ENCODE measurements at places on chromosomes 4 and X.

DNA sequence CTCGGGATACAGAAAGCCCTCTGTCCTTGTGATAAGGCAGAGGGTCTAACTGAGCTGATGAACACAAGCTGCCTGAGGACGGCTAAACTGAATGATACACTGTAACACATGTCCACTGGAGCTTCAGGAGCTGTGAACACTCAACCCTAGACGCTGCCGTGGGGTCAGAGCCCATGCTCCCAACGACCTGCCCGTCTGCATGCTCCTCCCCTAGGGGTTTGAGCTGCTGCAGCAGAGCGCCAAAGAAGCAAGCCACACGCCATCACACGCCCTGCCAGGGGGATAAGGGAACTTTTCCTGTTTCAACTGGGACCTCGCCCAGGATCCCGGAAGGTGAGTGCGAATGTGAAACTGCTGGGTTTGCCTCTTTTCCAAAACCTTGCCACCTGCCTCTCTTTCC lies 361.8 kb downstream of the FAT4 start:
- DNase-seq = no peak

GRCh38 chr4:71294301-71294700 lies 44.5 kb upstream of the SLC4A4 start:
- DNase-seq = peak; percentile 34

- no peak for DNase-seq
Observed at GRCh38 chr4:42953321-42953720, 60.8 kb downstream of the GRXCR1 start.

GRCh38 chr4:181517491-181517890 lies 725.7 kb upstream of the TENM3 start:
- peak; percentile 16 for DNase-seq

DNA sequence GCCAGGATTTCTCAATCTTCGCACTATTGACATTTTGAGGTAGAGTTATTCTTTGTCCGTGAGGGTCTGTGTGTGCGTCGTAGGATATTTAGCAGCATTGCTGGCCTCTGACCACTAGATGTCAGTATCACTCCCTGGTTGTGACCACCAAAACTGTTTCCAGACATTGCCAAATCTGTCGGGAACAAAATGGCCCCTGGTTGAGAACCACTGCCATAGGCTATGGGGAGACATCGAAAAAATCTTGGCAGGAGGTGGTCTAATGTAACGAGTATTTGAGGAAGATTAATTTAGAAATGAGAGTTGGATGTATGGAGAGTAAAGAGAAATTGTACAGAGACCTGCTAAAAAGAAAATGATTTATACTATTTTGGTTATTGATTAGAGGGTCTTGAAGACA lies 108.4 kb downstream of the DOCK11 start:
- DNase-seq = peak; percentile 67

GRCh38 chrX:20623448-20623847 lies 356.7 kb upstream of the RPS6KA3 start:
- DNase-seq = peak; percentile 56

DNA sequence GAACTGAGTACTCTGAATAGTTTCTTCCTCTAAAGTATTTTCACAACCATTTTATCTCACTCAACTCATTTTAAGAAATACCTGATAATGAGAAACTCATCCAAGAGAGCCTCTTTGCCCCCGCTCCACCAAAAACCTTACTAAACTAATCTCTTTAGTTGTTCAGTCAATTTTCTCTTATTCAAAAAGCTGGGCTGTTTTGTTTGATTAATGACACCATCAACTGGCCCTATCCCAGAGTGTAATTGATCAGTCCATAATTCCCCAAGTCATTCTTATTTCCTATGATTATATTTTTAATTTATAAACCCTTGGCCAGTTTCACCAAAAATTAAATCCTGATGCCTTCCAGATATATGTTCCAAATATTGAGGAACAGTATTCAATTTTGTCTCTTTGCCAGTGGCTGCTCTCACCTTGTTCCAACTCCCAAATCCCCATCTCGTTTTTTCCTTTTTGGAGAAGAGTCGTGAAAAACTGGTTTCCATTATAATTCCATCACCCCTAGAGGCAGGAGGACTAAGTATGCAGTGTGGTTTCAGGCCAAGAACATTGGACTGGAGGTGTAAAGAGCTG lies 10.4 kb downstream of the LIMCH1 start:
- DNase-seq = no peak

GRCh38 chrX:99394456-99394855 lies 1015.6 kb downstream of the PCDH19 start:
- DNase-seq = no peak

- DNase-seq = no peak
Observed at GRCh38 chrX:113412106-113412505, 571.5 kb upstream of the AMOT start.

DNA sequence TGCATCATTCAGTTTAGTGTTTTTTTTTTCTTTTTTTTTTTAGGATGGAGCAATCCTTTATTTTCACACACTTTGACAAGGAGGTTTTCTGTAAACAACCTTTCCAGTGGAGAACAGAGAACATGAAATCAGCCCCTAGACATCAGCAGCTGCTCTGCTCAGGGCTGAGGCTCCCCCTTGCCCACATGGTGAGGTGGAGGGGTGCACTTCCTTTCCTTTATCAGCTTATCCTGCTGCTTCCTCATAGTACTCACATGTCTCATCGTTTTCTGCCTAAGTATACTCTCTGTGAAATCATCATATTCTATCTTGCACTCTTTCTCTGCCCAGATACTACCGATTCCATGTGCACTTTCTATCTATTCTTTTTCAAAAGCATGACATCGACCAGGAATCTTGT lies 47.6 kb upstream of the PRSS12 start:
- no peak for DNase-seq

DNA sequence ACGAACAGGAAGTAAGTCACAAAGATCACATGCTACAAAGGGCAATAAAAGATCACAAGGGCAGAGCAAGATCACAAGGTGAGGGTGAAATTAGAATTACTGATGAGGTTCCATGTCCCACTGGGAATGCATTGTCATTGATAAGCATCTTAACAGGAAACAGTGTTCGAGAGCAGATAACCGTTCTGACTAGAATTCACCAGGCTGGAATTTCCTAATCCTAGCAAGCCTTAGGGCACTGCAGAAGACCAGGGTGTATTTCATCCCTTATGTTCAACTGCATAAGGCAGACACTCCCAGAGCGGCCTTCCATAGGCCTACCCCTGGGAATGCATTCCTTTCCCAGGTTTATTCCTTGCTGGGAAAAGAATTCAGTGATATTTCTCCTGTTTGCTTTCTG lies 980.6 kb upstream of the LCORL start:
- DNase-seq = no peak

GRCh38 chrX:28998609-28999135 lies 411.4 kb downstream of the IL1RAPL1 start:
- no peak for DNase-seq

DNA sequence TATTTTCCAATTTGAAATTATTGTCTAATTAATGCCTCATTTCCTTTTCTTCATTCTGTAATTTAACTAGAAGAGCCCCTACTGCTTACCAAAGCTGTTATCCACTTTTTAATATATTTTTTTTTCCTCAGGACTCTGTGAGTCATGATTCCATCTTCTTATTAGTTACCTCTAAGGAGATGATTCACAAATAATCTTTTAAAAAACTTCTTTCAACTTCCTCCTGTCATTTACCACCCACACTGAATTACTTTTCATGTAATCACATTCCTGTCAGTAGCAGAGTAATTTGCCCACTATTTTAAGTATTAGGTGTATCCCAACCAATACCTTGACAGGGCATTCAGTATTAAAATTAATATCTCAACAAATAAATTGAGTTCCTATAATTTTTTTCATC lies 470.9 kb upstream of the ADGRL3 start:
- DNase-seq = no peak

- DNase-seq = peak; percentile 66
Observed at GRCh38 chrX:23694606-23695005, 27.3 kb downstream of the PRDX4 start.

DNA sequence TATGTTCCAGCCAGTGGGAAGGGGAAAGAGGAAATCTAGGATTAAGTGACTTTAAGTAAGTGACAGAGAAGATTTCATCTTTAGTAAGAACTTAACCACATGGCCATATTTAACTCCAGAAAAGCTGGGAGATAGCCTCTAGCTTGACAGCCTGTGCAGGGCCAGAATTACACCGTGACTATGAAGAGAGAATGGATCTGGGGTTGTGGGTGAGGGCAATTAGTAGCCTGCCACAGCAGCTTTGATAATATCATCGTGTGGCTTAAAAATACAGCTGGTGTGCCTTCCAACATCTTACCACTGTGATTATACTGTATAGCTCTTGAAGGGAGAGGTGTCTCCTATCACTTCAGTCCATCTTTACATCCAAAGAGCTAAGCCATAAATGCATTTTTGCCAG lies 57.6 kb upstream of the TBC1D9 start:
- no peak for DNase-seq

GRCh38 chr4:20017777-20018115 lies 234.0 kb upstream of the SLIT2 start:
- DNase-seq = no peak

- DNase-seq = no peak
Observed at GRCh38 chr4:158673633-158674032, 1.5 kb downstream of the ETFDH start.

DNA sequence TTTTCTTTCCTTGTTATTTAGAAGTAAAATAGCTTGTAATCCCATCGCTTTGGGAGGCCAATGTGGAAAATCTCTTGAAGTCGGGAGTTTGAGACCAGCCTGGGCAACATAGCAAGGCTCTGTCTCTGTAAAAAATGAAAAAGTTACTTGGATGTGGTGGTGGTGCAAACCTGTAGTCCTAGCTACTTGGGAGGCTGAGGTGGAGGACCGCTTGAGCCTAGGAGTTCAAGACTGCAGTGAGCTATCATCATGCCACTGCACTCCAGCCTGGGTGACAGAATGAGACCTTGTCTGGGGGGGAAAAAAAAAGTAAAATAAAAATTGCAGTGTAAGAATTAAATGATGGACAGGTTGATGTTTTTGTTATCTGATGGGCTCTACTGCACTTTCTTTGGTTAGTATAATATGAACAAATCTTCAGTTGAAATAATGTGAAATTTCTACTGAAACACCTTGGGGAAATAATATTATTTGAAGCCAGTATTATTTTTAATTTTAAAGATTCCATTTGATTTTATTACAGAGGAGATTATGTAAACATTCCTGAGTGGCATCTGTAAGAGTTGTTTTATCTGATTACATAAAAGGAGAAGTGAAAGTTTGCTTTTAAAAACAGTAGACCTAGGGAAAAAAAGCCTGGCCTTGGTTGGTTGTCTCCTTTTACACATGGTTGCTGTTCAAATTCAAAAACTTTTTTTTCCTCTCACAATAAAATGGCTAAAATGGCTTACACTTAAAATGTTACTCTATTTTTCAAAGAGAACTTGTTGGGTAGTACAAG lies 10.5 kb upstream of the NDUFC1 start:
- DNase-seq = no peak

- peak; percentile 32 for DNase-seq
Observed at GRCh38 chr4:78057600-78058550, 752 bp downstream of the FRAS1 start.

DNA sequence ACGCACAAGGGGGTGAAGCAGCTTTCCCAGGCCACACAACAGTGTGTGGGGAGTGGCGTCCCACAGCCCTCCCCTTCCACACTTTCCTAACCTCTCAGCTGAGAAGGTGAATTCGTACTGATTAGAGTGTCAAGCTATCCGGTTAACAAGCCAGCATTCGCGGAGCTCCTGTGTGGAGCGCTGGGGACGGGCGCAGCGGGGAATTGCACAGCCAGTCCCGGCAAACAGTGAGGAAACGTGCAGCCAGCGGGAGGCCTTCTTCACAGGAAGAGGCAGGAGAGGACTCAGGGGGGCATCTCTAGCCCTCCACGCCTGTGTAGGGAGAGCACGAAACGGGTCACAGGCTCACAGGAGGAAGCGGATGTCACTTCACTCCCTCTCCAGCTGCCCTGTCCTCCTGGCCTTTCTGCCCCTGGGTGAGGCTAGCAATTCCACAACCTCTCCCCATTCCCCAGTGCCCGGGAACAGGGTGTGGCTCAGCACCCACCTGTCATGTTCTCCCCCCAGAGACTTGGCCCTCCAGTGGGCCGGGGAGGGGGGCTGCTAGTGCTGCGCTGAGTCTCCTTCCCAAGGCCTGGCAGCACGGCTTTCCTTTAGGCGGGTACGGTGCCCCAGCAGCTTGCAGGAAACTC lies 117.3 kb downstream of the CPZ start:
- no peak for DNase-seq

DNA sequence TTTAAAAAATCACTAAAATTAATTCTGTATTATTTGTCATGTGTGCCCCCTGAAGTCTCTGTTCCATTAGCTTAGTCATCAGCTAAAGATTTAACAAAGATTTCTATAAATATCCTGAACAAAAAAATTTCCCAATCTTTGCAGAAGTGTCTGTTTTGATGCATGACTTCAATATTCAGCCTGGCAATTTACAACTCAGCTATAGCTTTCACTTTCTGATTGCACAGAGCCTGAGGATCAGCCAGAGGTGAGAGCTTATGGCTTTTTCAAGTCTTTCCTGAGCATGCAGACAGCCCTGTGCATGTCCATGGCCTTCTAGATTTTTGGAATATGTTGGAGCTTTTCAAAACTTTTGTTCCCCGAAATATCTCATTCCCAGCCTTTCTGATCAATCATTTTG lies 420.1 kb downstream of the ZNF674 start:
- DNase-seq = no peak

GRCh38 chr4:182938205-182938645 lies 21.0 kb upstream of the DCTD start:
- peak; percentile 74 for DNase-seq

- DNase-seq = no peak
Observed at GRCh38 chr4:108502356-108502755, 118.0 kb upstream of the RPL34 start.

DNA sequence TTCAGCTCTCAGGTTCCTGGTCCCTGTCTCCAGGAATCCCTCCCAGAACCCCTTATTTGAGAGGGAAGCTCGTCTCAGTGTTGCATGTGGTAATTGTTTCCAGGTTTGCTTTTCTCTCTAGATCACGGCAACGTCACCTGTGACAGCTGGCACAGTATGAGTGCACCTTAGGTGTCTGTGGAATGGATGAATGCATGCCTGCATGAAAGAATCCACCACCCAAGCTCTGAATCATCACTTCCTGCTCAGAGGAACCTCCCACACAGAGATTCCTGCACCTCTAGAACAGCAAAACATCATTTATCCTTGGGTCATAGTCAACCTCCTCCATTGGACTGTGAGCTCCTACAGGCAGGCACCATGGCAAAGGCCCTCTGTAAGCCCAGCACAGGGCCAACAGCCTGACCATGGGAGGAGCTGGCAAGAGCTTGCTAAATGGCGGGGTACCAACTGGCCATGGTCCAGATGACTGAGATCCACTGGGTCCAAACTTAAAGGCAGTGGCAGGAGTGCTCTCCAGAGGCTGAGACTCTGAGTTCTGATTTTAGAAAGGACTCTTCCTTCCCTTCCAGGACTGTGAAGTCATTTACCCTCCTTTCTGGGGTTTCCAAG lies 116.2 kb downstream of the SLC2A9 start:
- peak; percentile 30 for DNase-seq

GRCh38 chr4:140239311-140239710 lies 85.3 kb upstream of the MAML3 start:
- no peak for DNase-seq
